Activated CD4-positive, alpha-beta memory T cell treated with anti-CD3 and anti-CD28 coated beads, Interleukin-2, amount 10 ng/mL, durations not matched to agents 7 days and 5 days (primary cell): ENCODE measurements at places on chromosomes 5 and 9. TPM values are rescaled to one million over a fixed set of nuclear protein-coding genes. Genes with fewer than 3 reads are reported as not detected.

Gene TSSK1B
- not detected for total RNA-seq

Gene MYMK
- total RNA-seq = not detected

Gene PCAT7
- not detected for total RNA-seq

Gene GALNT12
- 2.2 TPM for total RNA-seq

Gene NME5
- total RNA-seq = not detected

Gene CAVIN4
- total RNA-seq = 0.18 TPM

Gene TCF7
- total RNA-seq = 21.9 TPM

Gene PTGR1
- total RNA-seq = 0.85 TPM

Gene AGXT2
- not detected for total RNA-seq

Gene DNAH5
- not detected for total RNA-seq

Gene CDH18
- total RNA-seq = not detected

Gene SHISAL2B
- not detected for total RNA-seq

Gene FAT2
- not detected for total RNA-seq

Gene SPINK13
- total RNA-seq = not detected

Gene NAIF1
- total RNA-seq = 14.1 TPM

Gene IFNA2
- not detected for total RNA-seq

Gene SH2D3C
- total RNA-seq = 81.9 TPM

Gene SPAAR
- total RNA-seq = not detected

Gene EGR1
- 21.6 TPM for total RNA-seq

Gene ZMAT2
- total RNA-seq = 52.0 TPM

Gene NIPAL4
- 0.10 TPM for total RNA-seq

Gene GZMA
- total RNA-seq = 1,099 TPM

Gene CSF1R
- not detected for total RNA-seq

Gene CACFD1
- total RNA-seq = 1.2 TPM

Gene SAXO1
- total RNA-seq = not detected

Gene LEAP2
- 3.2 TPM for total RNA-seq

Gene AKNA
- 355 TPM for total RNA-seq

Gene PCDHGA5
- total RNA-seq = not detected

Gene TNFSF8
- 34.8 TPM for total RNA-seq

Gene SLC34A3
- total RNA-seq = not detected

Gene FGF18
- not detected for total RNA-seq

Gene SOHLH1
- total RNA-seq = not detected

Gene RCL1
- 11.5 TPM for total RNA-seq

Gene STK32A
- total RNA-seq = not detected

Gene NEUROG1
- not detected for total RNA-seq

Gene SFXN1
- total RNA-seq = 206 TPM

Gene PRUNE2
- 0.83 TPM for total RNA-seq

Gene IRX2
- total RNA-seq = not detected

Gene EDIL3
- not detected for total RNA-seq

Gene PLPP7
- not detected for total RNA-seq

Gene PNPLA7
- 4.5 TPM for total RNA-seq

Gene KIF20A
- total RNA-seq = 50.7 TPM

Gene CNTRL
- total RNA-seq = 84.1 TPM

Gene TYRP1
- not detected for total RNA-seq

Gene PAIP1
- total RNA-seq = 37.0 TPM

Gene PCDHA5
- total RNA-seq = not detected

Gene IZUMO3
- total RNA-seq = not detected

Gene DEPDC1B
- 42.3 TPM for total RNA-seq

Gene ADRA1B
- total RNA-seq = not detected

Gene C1QTNF2
- total RNA-seq = not detected

Gene RNF208
- total RNA-seq = 2.2 TPM

Gene IPPK
- total RNA-seq = 11.4 TPM

Gene BTNL8
- not detected for total RNA-seq
